ENCODE measurements at places on chromosomes 4 and X.
A peak's percentile ranks its signal among the peaks of the same experiment; 100 is the strongest.

DNA sequence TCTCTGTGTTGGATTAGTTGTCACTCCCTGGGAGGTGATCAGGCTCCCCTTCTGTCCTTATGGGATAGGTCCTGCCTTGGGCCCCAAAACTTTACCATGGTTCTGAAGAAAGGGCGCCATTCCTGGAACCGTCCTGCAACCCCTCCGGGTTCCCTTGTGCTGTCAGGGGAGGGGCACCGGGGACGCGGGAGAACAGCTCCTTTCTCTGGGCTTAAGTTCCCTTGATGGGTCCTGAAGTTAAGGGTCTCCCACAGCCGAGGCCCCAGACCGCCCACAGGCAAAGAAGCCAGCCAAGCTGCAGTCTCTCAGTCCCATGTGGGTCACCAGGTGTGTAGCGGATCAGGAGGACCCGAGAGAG lies 44.8 kb downstream of the UGT2A3 start:
- no peak for ATAC-seq

DNA sequence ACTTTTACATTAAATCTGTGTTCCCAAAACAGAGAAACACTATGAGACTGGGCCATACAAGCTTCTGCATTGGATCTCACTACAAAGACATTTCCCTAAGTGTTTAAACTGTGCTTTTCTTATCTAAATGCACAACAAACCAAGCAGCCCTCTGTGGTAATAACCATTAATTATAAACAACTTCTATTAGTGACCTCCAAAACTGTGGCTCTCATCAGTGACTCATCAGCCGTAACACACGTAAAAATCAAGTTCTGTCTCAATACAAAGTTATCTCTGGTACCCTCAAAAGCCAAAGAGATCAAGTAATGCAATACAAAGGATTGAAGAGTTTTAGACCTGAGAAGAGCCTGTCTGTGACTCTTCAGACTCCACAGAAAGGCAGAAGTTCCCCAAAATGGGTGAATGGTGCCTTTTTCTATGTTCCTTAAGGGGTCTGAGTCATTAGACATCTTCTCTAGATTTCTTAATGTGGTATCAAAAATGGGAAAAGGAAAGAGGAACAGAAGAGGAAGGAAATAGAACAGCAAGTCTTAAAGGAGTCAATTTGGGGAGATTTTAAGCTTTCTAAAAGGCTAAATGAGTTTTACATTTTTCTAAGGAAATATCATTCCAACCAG lies 189.8 kb upstream of the PPP1R2C start:
- ATAC-seq, result no peak

DNA sequence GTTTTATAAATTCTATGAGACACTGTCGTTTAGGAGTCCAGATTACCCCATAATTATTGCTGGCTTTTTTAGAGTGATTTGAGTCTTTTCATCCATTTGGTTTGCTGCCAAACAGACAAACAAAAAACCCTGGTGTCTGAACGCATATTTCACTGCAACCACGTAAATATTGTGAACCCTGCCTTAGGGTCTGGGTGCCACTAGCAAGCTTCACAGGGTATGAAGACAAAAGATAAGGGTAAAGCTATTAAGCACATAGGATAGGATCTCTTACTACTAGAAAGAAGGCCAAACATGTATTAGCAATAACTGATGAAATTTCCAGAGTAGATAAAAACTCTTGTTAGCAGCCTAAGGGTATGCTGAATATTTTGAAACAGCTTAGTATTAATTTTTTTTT lies 143.3 kb downstream of the BANK1 start:
- no peak for ATAC-seq

DNA sequence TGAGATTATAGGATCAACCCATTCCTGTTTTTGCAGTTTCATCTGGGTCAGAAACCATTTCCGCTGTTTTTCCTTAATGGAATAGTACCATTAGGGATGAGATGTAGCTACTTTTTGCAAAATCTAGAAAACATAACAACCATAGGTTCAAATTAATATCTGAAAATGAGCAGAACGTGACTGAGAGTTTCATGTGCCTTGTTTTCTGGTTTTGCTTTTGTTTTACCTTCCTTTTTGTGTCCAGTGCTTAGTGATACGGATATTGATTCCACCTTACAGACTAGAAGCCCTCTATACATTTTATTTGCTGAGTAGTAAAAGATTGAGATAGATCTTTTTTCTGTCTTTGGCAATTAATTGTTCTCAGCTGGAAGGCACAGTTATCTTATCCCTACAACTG lies 46.5 kb downstream of the SNX25 start:
- ATAC-seq, result peak; percentile 47

DNA sequence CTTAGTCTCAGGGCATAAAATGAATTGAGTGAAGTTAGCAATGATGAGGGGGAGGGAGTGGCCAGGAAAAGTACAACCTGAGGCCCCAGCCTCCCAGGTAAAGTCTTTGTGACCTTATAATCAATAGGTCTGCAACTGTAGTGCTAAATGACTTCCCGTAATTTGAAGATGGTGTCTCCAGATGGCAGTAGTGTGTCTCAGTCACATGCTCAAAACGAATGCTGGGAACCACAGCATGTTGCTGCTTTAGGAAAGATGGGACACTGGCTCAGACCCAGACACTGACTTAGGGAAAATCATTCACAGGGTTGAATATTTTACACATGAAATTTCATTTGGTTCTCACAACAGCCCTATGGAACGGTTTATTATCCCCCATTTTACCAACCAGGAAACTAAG lies 10.3 kb downstream of the SRPX2 start:
- no peak for ATAC-seq

DNA sequence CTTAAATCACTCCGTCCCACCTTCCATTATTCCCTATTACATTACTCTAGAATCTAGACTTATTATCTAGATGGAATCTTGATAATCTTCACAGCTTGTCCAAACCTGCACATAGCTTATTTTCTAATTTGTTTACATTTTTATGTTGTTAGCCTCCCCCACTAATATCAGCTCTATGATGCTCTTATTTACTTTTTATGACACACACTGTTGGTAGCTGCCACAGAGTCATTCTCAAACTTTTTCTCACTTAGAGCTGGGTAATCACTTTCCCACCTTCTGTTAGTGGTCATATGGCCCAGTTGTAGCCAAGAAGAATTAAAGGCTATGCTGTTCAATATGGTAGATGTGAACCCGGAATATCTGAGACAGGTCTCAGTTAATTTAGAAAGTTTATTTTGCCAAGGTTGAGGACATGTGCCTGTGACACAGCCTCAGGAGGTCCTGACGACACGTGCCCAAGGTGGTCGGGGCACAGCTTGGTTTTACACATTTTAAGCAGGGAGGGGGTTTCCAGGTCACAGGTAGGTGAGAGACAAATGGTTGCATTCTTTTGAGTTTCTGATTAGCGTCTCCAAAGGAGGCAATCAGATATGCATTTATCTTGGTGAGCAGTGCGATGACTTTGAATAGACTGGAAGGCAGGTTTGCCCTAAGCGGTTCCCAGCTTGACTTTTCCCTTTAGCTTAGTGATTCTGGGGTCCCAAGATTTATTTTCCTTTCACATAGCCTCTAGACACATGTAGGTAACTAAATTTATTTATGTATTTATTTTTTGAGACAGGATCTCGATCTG lies 7.0 kb upstream of the ADGRA3 start:
- ATAC-seq, result no peak

GRCh38 chrX:53004811-53005210 lies 43.8 kb upstream of the GPR173 start:
- no peak for ATAC-seq

GRCh38 chr4:152448038-152448707 lies 87.7 kb downstream of the FBXW7 start:
- ATAC-seq, result no peak

- no peak for ATAC-seq
Observed at GRCh38 chr4:185211035-185211434, 1.6 kb downstream of the SNX25 start.

DNA sequence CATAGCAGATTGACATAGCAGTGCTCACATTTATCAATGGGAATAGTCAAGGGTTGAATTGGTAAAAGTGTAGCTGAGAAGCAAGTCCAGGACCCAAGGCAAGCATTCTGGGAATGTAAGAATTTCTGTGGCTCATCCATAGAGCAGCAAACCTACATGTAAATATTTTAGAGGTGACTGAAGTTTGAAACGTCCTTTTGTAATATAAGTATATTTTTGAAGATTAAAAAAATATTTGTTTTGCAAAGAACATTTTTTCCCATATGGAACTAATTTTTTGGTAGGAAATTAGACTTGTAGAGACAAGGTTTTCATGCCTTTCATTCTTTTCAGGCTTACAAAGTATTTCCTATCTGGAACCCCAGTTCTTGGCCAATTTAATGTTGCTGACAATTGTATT lies 104.0 kb downstream of the TEX13A start:
- no peak for ATAC-seq

DNA sequence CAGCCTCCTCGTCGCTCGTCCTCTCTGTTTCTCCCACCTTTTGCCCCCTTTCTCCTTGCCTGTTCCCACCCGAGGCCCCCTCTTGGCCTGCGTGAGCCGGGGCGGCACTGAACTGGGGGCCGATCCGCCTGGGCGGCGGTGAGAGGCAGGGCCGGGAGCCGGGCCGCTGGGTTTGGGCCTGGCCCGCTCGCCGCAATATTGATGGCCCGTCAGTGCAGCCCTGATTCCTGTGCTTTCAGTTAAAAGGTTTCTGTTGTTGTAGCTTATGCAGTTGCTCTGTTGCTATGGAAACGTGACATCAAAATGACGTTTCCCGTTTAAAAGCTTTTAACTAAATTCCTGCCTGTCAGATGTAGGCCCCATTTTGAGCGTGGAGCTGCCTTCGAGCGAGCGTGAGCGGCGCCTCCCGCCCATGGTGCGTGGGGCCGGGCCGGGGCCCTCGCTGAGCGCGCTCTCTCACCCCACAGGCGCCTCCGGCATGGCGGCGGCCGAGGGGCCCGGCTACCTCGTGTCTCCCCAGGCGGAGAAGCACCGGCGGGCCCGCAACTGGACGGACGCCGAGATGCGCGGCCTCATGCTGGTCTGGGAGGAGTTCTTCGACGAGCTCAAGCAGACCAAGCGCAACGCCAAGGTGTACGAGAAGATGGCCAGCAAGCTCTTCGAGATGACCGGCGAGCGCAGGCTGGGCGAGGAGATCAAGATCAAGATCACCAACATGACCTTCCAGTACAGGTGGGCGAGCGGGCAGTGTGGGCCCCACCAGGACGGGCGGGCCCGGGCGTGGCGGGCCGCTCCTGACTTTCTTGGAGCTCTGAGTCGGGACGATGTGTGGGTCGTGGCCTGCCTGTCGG lies at the start of gene MSANTD1:
TSS of gene MSANTD1 (plus strand) at position 349 of the 851 bp plus-strand sequence. CDS start at position 413, 64 bp downstream.
- no peak for ATAC-seq

DNA sequence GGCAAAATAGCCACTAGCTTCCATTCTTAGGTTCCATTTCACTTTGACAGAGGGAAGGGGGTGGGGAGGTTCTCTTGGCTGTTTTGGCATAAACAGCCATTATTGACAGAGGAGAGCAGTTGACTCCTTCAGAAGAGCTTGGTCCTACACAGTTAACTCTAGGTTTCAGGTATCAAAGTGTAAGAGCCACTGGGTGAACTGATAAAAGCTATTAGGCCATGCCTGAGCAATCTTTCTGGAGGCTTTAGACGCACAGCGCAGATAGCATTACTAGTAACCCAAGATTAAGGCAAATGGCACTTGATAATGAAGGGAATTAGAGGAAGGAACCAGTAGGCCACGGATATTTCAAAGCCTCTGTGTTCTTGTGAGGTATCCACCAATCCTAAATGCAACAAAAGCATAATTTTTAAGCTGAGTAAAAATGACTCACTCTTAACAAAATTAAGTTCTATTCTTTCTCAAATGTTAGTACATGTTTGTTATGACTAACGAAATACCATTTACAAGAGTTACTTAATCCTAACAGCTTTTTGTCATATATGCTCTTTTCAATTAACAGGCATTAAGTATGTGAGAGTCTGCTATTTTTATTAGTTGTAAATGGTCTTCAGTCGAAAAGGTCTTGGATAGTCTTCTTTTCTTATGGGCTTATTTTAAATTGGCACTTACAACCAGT lies 53.6 kb downstream of the SLC7A11 start:
- ATAC-seq, result no peak

- ATAC-seq, result no peak
Observed at GRCh38 chr4:181504924-181505323, 738.3 kb upstream of the TENM3 start.

- ATAC-seq, result no peak
Observed at GRCh38 chr4:24979554-24979953, 51.2 kb downstream of the LGI2 start.

DNA sequence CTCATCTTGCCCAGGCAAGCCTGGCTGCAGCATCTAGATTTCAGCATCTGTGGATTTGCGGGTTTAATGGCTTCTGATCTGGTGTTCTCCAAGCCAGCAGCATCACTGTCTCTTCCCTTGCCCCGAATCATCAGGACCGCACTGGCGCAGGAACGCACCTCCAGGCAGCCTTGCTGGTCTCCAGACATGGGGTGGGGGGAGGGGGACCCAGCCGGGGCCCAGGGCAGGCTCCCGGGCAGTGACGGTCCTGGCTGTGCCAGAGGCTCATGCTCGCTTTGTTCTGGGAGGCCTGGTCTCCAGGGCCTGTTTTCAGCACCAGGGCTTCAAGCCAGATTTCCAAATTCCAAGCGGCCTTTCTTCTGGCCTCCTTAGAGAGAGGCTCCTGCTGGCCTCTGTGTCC lies 4.9 kb downstream of the CFAP99 start:
- ATAC-seq, result no peak

GRCh38 chr4:54318904-54319303 lies 89.8 kb downstream of the PDGFRA start:
- no peak for ATAC-seq

DNA sequence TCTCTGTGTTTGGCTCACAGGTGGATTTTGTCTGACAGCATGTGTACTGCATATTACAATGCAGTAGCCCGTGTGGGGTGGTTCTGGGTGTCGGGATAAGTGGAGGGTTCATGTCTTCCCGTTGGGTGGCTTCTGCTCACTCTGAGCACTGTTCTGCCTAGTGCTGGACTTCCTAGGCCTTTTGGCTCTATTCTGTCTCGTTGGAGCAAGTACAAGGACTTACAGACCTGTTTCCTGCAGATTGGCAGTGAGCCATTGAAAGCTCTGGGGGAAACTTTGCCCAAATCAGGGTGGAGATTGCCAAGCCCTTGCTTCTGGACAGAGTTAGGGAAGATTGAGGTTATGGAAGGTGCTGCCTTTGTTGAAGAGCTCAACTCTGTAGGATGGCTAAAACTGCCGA lies 91.1 kb upstream of the SLC4A4 start:
- no peak for ATAC-seq

GRCh38 chrX:114800719-114801118 lies 216.7 kb downstream of the IL13RA2 start:
- ATAC-seq, result no peak

DNA sequence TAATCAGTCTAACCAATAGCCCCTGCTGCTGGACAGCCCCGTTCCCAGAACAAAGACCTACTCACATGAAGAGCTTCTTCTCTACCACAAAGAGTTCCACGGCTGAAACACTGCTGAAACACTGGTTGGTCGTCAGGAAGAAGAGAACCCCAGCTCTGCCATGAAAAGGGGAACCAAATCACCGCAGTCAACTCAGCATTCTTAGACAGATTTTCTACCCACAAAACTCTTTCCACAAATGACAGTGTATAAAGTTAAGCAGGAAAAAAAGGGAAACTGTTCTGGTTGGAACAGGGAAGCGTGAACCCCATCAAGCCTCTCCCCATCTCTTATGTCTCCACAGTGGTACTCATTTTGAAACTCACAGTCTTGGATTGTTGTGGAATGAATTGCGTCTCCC lies 57.3 kb downstream of the ABCG2 start:
- ATAC-seq, result no peak

- no peak for ATAC-seq
Observed at GRCh38 chr4:97073194-97073593, 1070.1 kb downstream of the STPG2 start.

GRCh38 chr4:69816236-69816635 lies 43.7 kb downstream of the SULT1E1 start:
- no peak for ATAC-seq
